NCI-H446 (cell line): ENCODE measurements at places on chromosomes 4 and X.
A peak's percentile ranks its signal among the peaks of the same experiment; 100 is the strongest.

DNA sequence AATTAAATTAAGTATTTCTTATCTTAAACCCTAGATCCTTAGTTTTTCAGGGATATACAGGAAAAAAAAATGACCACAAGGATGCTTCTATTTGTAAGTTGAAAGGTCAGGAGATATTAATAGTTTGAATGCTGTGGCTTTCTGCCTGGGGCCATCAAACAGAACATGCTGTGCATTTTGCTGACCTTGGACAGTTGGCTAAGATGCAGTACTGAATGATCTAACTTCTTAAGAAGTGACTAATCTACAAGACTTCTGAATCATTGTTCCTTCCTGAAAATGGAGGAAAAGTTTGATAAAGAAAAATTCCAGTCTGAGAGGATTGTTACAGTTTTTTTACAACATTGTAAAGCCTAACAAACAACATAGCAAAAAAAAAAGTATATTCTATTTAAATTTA is 237.8 kb upstream of the JADE1 start:
- no peak for DNase-seq

- DNase-seq, result no peak
These were observed 39.1 kb upstream of the BMP2K start for GRCh38 chr4:78737035-78737434.

DNA sequence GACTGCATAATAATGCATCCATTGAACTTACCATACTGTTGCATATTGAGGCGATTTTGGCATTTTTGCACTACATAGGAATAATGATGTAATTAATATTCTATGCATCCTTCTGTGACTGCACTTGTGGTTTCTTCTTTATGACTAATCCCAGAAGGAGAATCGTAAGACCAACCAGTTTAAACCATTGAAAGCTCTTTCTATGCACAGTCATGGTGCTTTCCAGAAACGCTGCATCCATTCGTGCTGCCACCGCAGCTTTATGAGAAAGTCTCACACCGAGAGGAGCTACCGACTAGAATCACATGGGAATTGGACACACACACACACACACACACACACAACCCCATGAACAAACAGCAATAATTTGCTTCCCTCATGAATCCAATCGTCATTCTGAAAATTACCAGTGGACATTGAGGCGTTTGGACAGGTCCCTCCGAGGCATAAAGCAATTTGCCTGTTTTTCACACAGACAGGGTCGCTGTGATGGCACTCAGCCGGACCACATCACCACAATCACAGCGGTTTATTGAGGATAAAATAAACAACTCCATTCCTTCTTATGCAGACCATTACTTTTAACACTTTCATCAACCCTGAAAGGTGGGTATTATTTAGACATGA is 64.2 kb downstream of the PACRGL start:
- DNase-seq, result no peak

GRCh38 chr4:2712261-2712842 is 43.8 kb downstream of the TNIP2 start:
- DNase-seq, result no peak

DNA sequence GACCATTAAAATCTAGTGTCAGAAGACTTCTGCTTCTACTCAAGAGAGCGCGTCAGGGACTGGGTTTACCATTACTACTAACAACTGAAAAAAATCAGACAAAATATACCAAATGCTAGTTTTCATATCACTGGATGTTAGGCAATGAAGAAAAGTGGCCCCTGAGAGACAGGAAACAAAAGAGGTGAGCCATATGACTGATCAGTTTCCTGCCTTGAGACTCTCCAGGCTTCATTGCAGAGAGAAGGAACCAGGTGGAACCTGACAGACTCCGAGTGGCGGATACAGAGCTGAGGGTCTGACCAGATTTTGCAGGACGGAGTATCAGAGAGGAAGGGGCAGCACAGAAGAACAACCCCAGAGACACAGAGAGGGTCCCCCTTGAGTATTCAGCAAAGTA is 86.3 kb downstream of the C4orf51 start:
- no peak for DNase-seq

DNA sequence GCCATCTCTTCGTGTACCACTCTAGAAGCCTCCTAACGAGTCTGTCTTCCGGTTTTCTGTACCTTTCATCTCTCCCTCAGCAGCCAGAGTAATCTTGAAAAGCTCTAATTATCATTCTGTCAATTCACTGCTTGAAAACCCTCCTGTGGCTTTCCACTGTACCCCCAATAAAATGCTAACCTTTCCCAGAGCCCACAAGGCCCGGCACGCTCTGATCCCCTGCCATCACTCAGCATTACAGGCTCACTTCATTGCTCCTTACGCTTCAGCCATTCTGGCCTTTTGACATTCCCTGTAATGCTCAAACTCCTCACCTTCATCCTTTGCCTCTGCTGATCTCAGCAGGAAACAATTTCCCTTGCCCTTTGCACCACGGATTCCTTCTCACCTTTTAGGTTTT is 112.9 kb downstream of the ARHGAP10 start:
- DNase-seq, result no peak

- no peak for DNase-seq
These were observed 126.9 kb upstream of the CBR4 start for GRCh38 chr4:169136796-169137557.

DNA sequence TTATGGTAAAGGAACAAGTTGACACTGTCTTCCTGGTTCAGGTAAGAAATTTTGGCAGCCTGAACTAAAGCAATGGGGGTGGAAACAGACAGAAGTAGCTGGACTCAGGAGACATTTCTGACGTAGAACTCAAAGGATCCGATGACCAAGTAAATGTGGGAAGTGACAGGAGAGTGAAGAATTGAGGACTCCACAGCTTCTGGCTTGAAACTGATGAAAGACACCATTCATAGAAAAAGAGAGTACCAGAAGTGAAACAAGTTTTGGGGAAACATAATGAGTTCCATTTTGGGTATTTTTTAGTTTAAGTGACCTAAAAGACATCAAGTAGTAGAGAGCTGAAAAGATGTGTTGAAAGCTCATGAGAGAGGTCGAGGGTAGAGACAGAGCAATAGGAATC is 5.7 kb downstream of the FAM120C start:
- DNase-seq, result no peak

GRCh38 chr4:1047106-1047975 is 35.9 kb downstream of the FGFRL1 start:
- DNase-seq, result no peak

GRCh38 chrX:109667986-109668385 is 43.0 kb upstream of the KCNE5 start:
- no peak for DNase-seq

- no peak for DNase-seq
These were observed 52.3 kb downstream of the PKD2 start for GRCh38 chr4:88059766-88060165.

DNA sequence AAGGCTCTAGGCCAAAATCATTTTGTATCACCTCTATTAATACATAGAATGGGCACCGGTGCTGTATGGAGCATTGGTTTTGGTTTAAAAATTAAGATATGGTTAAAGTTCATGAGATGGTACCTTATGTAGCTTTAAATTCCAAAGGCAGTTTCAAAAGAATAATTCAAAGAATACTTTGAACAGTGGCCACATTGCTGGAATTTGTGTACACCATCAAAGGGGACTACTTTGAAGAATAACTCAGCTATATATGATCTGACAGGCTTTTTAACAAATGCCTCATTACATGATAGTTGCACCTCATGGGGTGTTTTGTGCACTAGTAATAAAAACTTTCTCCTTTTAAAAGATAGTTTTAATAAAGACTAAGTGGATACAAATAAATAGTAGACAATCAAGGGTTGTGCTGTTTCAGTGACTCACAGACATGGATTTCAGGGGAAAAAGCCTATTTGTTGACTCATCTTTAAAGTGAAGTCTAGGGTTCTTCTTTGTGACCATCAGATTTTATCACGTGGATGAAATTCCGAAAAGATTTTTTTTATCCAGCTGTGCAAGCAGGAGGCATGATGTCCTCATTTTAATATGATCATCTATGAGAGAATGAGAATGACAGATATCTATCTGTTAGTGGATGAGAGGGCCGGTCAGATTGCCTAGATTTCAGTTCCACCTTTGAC is 12.8 kb downstream of the MTM1 start:
- no peak for DNase-seq

- DNase-seq, result no peak
These were observed 24.0 kb downstream of the PPEF2 start for GRCh38 chr4:75878246-75878756.

- DNase-seq, result no peak
These were observed 245.4 kb downstream of the HNRNPD start for GRCh38 chr4:82128355-82128754.

- DNase-seq, result no peak
These were observed 176.5 kb downstream of the GASK1B start for GRCh38 chr4:157996061-157997028.

- peak; percentile 73 for DNase-seq
These were observed 21.9 kb upstream of the SPON2 start for GRCh38 chr4:1194010-1194900.

DNA sequence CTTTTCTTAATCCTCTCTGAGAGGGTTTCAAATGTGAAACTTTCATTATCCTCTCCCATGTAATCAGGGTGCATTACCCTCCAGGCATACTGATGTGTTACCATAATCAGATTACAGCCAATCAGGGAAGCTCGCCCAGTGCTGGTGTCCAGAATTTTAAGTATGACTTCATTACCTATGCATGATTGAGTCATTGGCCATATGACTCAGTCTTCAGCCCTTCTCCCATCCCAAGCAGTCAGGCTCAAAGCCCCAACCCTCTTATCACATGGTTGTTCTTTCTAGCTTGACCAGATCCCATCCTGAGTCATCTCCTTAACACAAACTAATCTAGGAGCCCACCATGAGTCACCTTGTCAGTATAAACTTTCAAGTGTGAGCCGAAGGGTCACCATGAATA is 1668.1 kb upstream of the AGA start:
- no peak for DNase-seq

- no peak for DNase-seq
These were observed 16.2 kb downstream of the NELFA start for GRCh38 chr4:1992468-1993168.
